ENCODE measurements at places on chromosomes 1 and 21.

- DNase-seq: no peak
Observed at GRCh38 chr21:41761934-41762635, 4.8 kb downstream of the RIPK4 start.

DNA sequence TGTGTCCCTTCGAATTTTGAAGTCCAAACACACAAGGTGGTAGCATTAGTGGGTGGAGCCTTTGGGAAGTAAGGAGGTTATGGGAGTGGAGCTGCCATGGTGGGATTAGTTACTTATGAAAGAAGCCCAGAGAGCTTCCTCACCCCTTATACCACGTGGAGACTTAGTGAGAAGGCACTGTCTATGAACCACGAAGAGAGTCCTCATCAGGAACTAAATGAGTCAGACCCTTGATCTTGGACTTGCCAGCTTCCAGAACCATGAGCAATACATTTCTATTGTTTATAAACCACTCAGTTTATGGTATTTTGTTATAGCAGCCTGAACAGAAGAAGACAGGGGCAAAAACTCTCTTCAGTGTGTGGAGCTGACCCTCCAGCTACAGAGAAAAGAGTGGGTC, 259.3 kb upstream of the AJAP1 start:
- DNase-seq: no peak

DNA sequence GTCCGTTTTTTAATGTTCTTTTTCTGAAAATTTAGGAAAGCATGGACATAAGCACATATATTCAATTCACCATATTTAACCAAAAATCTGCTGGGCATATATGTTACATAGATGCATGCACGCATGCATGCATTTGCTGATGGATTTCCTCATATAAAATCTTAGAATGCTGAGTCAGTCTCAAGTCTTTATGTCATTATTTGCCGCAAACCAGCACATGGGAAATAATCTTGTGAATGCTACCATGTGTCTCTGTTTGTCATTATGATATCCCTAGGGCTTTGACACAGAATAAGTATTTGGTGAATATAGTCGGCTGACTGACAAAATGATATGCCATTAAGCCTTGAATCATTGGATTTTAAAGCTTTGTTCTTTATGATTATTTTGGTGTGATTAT, 776.5 kb downstream of the KCNT2 start:
- DNase-seq: no peak

GRCh38 chr1:228666686-228667623, 68.3 kb upstream of the RHOU start:
- DNase-seq: no peak

GRCh38 chr1:160018347-160018746, 13.4 kb downstream of the PIGM start:
- DNase-seq: no peak

- DNase-seq: no peak
Observed at GRCh38 chr1:53625049-53625448, 113.9 kb downstream of the GLIS1 start.

GRCh38 chr1:190759807-190760206, 282.1 kb upstream of the BRINP3 start:
- DNase-seq: no peak

GRCh38 chr1:30678209-30678608, 45.2 kb downstream of the MATN1 start:
- no peak for DNase-seq

GRCh38 chr1:18693256-18694098, 62.8 kb downstream of the PAX7 start:
- no peak for DNase-seq

GRCh38 chr1:212938846-212939245, 11.5 kb upstream of the VASH2 start:
- DNase-seq: no peak

DNA sequence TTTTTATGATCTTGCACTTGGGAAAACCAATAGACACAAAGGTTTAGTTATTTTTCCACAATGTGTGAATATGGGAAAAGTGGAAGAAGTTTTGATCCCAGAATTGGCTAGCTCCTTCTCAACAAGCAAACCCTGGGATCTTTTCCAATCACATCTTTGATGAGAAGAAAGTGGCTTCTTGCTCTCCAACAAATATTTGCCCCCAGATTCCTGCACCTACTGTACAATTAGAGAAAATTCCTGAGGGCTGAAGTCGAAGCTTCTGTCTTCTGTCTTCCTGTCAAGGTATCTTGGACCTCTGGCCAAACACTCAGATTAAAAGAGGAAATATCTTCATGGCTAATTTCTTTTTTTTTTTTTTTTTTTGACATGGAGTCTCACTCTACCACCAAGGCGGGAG, 113.1 kb upstream of the SLC45A1 start:
- no peak for DNase-seq

DNA sequence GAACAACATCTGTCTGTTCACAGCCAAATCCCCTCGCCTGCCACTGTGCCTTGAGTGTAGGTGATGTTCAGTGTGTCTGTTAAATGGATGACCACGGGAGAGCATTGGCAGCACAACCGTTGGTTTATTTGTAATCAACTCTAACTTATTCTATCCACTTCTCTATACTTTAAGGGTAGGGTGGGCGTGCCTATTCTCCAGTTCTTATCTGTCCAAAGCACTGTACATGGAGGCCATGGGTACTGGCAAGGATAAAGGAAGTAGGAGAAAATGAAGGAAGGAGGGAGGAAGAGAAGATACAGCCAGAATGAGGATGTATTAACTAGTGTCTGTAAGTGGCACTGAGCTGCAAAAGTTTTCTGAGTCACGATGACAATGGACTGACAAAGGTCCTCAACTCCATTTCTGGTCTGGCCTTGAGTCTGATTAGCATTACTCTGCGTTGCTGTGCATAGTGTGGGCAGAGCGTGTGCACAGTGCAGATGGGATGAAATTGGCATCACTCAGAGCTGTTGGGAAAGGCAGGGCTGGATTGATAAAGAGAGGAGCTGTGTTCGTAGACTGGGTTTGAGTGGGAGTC, 7.1 kb downstream of the RHOU start:
- no peak for DNase-seq
